ENCODE measurements at places on chromosomes 7 and 10.

- no peak for DNase-seq
These were observed 7.3 kb downstream of the ZNF503 start for GRCh38 chr10:75394221-75394620.

DNA sequence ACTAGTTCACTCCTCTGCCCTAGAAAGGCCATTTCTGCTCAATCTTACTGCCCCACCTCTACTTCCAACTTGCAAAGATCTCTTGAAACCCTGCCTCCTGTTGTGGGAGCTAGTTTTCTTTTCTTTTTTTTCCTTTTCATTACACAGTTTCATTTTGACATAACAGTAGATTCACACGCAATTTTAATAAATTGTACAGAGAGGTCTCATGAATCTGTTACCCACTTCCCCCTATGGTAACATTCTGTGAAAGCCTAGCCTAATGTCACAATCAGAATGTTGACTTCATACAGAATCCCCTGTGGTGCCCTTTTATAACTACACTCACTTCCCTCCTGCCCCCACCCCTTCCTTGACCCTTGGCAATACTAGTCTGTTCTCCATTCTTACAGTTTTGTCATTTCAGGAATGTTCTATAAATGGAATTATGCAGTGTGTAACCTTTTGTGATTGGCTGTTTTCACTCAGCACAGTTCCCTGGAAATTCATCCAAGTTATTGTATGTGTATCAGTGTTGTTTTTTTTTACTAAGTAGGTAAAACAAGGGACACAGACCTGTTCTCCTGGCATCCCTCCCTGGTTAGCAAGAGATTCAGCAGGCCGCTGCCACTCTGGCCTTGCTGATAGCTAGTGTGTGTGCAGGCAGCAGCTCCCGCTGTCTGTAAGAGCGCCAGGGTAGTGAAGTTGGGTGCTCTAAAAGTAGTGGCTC lies 21.5 kb downstream of the CHST3 start:
- DNase-seq = no peak

DNA sequence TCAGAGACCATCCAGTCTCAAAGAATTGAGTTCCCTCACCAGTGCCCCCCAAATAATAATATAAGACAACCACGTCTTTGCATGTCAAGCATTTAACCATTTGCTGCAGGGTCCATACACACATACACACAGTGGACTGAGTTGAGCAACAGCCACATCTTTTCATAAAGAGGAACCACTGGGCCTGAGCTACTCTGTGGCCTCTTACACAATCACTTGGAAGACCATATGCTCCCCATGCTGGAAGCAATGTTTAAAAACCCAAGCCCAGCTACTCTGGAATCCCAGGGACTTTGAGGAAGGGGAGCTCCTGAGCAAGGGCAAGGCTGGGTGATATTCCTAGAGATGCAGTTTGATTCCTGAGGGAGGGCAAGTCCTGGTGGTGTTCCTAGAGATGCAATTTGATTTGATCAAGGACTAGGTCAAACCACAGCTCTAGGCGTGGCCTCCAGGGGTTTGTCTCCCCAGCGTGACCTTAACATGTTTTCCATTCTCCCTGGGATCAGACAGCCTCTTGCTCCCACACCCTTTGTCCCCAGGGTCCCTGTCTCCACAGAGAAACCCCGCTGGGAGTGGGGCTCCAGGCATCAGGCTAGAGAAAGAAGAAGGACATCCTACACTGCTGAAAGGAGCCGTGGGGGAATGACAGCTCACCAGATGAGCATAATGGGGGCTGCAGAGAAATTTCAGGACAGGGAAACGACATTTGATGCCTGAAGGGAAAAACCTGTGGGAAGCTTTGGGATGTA lies 376.2 kb upstream of the MGMT start:
- DNase-seq = no peak

- peak; percentile 75 for DNase-seq
These were observed 33.9 kb downstream of the SGPL1 start for GRCh38 chr10:70849582-70850016.

- no peak for DNase-seq
These were observed 25.4 kb upstream of the INPP5F start for GRCh38 chr10:119700321-119700954.

- DNase-seq = no peak
These were observed 4.7 kb upstream of the PKD2L1 start for GRCh38 chr10:100334762-100335161.

GRCh38 chr7:69864822-69865221 lies 266.5 kb downstream of the AUTS2 start:
- DNase-seq = no peak

- DNase-seq = no peak
These were observed 27.2 kb upstream of the ATP6V0A4 start for GRCh38 chr7:138825049-138825721.

- no peak for DNase-seq
These were observed 44.9 kb upstream of the IL6 start for GRCh38 chr7:22681852-22682657.

DNA sequence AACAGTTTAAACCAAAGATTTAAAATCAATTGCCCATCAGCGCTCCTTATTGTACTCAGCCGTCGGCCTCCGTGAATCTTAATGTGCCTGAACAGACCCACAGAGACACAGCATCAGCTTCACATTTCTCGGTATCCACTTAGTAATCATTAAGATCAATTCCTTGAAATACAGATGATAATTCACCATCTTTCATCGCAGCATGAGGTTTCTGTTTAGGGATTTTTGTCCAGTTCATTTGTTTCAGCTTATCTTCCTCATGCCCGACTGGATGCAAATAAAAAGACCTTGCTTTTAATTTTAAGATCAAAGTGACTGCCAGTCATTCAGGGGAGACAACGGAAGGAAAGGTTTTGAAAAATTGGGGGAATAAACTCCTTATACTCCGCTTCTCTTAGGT lies 207.8 kb downstream of the WDR37 start:
- DNase-seq = no peak

DNA sequence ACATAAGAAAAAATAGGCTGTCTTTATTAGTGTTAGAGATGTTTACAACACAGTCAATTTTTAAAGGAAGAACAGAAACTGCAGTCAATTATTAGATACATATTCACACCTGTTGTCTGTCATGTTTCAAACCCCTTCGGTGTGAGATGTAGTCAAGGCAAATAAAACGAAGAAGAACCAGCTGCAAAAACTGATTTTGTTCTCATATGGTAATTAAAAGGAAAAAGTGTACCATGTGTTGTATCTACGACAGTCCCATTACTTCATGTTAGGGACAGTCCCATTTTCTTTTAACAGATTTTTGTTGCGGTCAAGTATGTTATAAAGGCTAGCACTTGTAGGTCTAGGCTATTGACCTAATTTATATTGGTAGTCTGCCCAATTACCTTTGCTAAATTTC lies 149.4 kb downstream of the LRRN3 start:
- no peak for DNase-seq

- no peak for DNase-seq
These were observed 38.2 kb downstream of the PRSS2 start for GRCh38 chr7:142808802-142809583.

GRCh38 chr10:14688606-14689005 lies 86.1 kb downstream of the FAM107B start:
- no peak for DNase-seq

- no peak for DNase-seq
These were observed 38.1 kb upstream of the GNAT3 start for GRCh38 chr7:80550005-80550404.

DNA sequence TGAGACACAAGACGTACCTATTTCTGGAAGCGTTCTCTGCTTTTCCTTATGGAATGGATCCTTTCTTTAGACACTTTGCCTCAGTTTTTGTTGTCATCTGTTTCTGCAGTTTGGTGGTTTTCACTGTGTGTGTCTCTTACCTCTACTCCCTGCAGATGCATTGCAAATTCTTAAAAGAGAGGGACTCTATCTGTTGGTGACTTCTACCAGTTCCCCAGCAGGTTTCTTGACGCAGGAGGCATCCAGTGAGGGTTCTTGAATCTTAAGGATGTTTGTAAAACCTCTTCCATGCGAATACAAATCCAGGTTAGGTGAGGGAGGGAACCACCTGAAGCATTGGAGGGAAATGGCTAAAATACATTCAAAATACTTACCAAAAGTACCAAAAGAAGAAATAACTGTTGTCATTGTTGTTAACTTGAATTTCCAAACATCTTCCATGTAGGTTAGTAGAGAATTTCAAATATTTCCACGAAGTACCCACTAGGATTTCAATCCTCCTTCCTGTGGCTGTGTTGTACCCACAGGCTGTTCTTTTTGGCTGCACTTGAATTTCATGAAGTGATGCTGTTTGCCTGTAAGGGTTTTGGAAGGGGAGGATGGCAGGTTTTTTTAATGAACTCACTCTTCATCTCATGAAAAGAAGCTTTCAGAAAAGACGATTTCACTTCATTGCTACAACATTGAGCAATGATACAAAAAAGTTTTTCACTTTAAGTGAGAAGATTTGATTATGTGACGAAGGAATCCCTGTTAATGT lies 32.2 kb downstream of the PLXDC2 start:
- no peak for DNase-seq

GRCh38 chr10:110834629-110835301 lies 37.0 kb upstream of the PDCD4 start:
- no peak for DNase-seq

- no peak for DNase-seq
These were observed 9.4 kb upstream of the NRG3 start for GRCh38 chr10:81865581-81865980.

- DNase-seq = no peak
These were observed 22.0 kb downstream of the CYTH3 start for GRCh38 chr7:6250364-6250833.

DNA sequence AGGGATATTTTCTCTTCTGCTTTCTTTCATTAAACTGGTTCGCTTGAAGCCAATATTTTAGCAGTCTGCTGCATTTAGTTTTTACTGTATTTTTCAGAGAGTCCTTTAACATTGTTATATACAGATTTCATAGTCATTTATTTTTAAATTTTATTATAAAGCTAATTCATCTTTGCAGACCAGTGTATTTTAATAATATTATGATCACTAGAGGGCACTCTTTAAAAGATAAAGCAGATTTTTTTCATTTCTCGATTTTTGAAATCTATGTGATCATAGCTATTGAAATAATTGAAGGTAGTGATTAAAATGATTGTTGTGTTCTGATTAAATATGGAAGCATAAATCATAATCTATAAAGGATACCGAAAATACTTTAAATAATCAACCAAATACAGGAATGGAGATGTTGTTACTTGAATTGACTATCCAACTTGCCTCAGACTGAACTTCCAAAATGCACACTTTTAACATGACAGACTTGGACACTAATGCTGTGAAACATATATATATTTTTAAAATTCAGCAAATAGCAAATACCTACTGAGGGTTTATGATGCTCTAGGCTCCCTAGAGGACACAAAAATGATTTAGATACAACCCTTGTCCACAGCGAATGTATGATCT lies 35.2 kb downstream of the ST7 start:
- DNase-seq = no peak

- no peak for DNase-seq
These were observed 551.4 kb downstream of the GLRX3 start for GRCh38 chr10:130687566-130687965.

DNA sequence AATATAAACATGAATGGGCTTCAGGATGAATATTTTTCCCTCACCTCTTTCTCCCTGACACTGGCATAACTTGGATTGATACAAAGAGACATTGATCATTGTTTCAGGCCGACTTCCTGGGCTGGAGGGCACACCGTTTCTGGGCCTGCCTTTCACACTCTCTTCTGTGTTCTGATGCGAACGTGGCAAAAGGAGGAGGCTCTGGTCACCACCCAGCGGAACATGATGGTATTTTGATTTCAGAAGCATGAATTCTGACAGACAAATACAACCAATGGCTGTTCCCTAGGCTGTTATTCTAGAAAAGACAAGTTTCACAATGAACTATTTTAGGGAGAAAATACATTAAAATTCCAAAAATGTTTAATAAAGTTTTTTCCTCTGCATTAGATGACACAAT lies 534.5 kb upstream of the MKI67 start:
- no peak for DNase-seq

- no peak for DNase-seq
These were observed 65.4 kb upstream of the MXI1 start for GRCh38 chr10:110141871-110142635.

DNA sequence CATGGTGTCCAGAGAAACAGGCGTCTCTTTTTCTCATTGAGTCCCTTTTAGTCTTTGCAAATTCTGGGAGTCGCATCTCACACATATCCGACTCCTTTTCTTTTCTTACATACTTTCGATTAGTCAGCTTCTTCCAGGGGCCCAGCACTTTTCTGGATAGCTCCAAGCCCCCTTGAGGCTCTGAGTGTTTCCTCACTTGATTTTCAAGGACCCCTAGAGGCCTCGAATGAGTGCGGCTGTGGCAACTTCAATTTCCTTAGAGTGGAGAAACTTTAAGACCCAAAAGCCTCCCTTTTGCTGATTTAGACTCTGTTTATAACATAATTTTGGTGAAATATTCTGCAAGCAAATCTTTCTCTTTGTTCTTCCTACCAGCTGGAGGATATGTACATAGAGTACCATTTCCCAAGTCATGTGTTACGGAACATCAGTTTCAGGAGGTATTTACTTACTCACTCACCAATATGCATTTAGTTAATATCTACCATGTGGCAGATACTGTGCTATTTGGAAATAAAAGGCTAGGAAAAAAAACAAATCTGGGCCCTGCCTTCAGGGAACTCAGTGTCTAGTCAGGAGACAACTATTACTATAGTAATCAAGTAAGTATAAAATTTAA lies 555.2 kb downstream of the REEP3 start:
- no peak for DNase-seq

- no peak for DNase-seq
These were observed 312.6 kb downstream of the WDR37 start for GRCh38 chr10:1368842-1369171.

- DNase-seq = no peak
These were observed 293.3 kb upstream of the SP4 start for GRCh38 chr7:21134631-21135030.

DNA sequence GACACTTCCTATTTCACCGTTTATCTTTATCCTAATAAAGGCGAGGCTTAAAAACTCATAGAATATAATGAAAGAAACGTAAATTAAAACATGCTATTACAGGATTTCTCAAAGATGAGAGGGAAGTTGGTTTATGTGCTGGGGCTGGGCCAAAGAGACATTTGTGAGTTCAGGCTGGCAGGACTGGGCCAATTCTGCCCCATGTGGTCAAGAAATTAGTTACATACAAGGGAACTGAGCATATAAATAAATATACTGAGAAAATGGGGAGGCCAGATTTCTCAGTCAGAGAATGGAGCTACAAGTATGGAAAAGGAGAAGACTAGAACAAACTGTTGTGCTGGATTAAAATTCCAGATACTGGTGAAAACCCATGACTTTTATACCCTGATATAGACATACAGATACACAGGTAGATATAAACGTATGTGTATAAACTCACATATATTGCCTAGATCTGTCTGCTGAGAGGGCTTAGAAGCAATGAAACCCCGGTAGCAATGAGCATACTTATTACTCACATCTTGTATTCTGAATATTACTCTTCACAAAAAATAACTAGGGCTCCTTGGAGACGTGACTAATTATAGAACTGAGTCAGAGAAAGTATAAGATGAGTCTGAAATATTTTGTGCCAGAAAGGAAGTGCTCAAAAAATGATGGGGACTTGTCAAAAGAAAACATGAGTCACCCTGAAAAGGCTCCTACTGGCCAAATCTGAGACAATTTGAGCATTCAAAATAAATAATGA lies 155.7 kb upstream of the FGFR2 start:
- peak; percentile 53 for DNase-seq

All from amniotic stem cell (primary cell).